ENCODE measurements at places on chromosomes 5 and 9.

DNA sequence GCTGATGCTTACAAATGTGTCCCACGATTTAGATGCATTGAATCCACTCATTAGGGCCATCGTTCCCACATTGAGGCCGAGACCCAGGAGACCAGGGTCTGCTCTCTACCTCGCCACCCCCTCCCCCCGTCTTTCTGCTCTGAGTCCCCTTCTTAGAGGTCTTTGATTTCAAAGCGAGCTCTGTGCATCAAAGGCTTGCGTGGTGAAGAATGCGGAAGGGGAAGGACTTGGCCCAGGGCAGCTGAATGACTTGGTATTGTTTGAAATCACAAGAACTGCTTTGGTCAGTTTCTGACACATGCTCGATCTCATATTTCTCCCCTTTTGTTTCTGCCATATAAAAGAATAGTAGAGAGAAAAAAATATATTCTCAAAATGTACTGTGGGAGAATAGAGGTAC is 78.3 kb upstream of the IRX1 start:
- no peak for DNase-seq

GRCh38 chr5:89399548-89399947 is 516.6 kb upstream of the MEF2C start:
- DNase-seq, result no peak

DNA sequence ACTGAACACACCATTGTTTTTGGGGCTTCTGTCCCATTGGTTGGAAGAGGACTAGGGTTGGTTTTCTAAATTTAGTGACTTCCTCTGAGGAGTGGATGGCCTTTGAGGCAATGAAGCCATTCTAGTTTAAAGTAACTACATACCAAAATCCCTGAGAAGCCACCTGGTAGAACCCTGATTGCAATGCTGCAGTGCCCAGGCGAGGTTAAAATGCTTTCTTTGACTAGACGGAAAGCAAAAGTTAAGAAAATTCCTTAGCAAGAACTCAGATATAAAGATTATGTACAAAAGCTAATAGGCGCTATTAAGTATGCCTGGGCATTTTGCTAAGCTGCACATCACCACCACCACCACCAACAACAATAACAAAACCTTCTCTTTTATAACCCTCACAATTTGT is 20.6 kb downstream of the GLRX start:
- DNase-seq, result no peak

DNA sequence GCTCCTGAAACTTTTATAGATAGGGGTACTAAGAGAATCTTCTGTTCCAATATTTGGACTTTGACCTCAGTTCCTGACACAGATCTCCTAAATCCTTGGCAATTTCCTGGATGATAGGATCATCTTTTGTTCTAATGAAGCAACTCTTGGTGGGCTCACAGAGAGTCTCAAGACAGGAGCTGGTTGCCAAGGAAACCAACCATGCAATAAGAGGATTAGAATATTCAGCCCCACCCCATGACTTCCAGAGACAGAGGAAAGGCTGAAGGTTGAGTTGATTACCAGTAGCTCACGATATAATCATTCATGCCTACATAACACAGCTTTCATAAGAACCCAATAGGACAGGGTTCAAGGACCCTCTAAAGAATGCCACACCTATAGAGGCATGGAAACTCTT is 2050.2 kb upstream of the CDH6 start:
- no peak for DNase-seq

- no peak for DNase-seq
Measured at GRCh38 chr9:106708475-106709146, 154.4 kb upstream of the ZNF462 start.

- DNase-seq, result no peak
Measured at GRCh38 chr9:93268551-93269314, 84.8 kb downstream of the WNK2 start.

DNA sequence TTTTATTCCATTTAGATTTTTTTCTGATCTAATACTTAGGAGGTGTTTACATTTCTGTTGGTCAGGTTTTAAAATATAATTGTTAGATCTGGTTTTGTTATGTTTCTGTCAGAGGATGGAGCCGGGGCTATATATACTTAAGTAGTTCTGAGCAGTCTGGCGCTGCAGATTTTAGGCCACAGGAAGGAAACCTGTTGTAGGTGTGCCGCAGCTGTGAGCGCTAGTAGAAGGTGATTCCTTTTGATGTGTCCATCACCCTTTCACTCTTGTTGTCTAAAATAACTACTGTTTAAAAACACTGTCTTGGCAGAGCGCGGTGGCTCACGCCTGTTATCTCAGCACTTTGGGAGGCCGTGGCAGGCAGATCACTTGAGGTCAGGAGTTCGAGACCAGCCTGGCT is 17.0 kb downstream of the ZBTB34 start:
- DNase-seq, result no peak

- DNase-seq, result no peak
Measured at GRCh38 chr9:132412089-132412488, 2.1 kb downstream of the CFAP77 start.

DNA sequence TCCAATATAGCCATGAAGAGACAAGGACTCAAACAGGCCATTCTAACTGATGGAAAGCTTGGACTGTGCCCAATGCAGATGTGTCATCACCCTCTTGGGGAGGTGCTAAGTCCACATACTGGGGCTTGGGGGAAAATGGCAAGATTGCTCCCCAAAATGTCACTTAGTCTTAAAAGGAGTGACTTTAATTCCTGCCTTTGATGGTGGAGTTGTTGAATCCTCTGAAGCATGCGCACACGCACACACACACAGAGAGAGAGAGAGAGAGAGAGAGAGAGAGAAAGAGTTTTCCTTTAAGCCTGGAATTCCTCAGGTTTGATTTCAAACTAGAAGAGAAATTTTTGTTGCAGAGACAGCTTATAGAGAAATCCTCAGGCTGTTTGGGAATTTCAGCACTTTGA is 161.9 kb upstream of the GAS1 start:
- DNase-seq, result no peak

DNA sequence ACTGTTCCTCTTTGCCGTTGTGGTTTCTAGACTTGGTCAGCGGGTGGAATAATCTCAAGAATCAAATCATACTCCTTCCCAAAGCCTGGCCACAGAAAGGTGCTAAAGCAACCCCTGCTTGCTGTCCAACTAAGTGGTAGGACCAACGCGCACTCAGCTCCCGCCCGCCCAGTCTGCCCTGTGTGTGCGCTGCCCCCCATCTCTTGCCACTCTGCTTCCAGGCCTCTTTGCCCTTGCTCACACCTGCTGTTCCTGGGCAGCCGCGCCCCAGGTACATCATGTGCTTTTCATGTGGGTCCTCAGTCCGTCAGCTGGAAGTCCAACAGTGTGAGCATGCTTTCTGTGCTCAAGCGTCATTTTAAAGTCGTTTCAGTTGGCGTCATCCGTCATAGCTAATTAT is 65.5 kb downstream of the SYK start:
- no peak for DNase-seq

GRCh38 chr5:15620501-15620900 is 120.5 kb downstream of the FBXL7 start:
- DNase-seq, result no peak

DNA sequence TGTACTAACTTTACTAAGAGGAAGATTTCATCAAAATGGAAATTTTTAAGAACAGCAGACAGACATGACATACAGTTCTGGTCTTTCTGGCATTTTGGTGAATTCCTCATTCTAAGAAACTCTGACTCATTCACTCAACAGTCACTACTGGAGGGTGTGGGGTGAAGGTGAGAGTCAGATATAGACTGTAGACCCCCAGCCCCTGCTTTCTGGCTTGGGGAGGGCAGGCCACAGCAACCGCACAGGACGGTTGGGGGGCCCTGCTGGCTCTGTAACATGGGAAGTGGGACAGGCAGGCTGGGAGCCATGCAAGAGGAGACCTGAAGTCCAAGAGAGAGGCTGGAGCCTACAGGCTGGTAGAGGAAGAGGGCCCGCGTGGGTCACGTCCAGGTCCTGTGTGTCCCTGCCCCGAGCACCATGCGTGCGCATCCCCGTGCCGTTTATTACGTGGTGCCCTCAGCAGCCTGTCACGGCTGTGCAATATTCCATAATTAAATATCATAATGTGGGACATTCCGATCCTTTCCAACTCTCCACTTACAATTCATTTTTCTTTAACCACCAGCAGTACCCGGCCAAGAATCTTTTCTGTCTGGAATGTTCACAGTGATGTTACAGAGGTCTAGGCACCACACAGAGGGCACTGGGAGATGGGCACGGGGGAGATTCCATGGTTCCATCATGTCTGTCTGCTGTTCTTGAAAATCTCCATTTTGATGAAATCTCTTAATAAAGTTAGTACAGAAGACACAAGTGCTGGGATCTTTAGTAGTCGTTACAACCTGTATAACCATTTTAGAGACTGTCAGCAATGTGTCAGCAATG is 75.5 kb downstream of the SEMA4D start:
- no peak for DNase-seq

GRCh38 chr9:76116913-76117312 is 226.4 kb downstream of the PCSK5 start:
- DNase-seq, result no peak

- no peak for DNase-seq
Measured at GRCh38 chr9:14212077-14212476, 101.9 kb downstream of the NFIB start.

GRCh38 chr9:117907420-117907819 is 203.2 kb downstream of the TLR4 start:
- DNase-seq, result no peak

DNA sequence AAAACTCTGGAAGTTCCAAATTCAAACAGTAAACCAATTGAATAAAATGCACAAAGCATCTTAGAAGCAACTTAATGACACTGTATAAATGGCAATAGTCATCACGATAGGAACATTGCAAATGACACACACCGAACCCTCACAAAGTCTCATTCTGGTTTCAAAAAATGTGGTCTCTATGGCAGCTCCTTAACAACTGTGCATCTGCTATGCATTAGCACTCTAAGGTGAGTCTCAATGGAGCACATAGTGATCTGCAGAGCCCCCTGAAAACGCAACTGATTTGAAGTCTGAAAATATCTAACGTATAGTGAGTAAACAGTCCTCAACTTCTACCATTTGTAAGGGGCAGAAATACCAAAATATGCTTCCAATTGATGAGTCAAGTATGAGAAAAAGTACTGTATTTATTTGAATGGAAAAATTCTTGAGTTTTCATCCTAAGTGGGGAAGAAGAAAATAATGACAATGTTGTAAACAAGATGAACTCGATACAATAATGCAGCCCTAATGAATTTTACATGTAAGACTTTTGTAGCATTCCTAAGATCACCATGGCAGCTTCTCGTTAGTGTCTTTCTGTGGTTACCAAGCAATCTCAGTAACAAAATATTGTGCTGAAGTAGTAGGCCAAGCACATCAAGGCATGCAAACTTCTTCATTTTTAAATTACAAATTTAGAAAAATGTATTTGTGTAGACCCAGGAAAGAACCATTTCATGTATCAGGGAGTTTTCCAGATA is 517.5 kb upstream of the FAM174A start:
- DNase-seq, result no peak

DNA sequence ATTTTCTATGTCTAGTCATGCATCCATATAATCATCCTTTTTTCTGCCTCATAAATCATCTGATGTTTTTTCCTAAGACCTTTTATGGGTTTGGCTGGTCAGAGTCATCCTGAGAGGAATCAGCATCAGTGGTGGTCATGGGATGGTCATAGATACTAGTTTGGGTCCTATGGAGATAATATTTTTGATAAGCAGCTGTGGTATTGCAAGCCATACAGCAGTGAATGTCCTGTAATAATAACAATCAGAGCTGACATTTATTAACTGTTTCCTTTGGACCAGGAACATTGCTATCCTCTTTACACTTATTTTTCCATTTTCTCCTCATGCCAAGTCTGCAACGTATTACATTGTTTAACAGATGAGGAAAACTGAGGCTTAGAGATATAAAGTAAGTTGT is 83.1 kb downstream of the TEX10 start:
- no peak for DNase-seq

DNA sequence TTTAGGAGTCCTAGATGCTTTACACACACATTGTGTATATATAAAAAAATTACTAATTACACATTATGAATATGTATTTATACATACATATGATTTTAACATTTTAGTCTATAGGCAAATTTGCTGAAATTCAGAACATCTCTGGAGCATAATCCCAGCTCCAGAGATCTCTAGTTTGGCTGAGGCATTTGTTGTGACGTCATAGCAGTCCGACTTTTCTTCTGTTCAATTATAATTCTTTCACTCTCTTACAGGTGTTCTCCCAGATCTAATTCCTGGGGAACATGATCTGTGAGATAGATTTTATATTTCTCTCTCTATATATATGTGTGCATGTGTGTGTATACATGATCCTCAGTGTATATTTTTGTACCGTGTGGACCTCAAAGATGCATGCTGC is 1876.2 kb downstream of the EFNA5 start:
- no peak for DNase-seq

DNA sequence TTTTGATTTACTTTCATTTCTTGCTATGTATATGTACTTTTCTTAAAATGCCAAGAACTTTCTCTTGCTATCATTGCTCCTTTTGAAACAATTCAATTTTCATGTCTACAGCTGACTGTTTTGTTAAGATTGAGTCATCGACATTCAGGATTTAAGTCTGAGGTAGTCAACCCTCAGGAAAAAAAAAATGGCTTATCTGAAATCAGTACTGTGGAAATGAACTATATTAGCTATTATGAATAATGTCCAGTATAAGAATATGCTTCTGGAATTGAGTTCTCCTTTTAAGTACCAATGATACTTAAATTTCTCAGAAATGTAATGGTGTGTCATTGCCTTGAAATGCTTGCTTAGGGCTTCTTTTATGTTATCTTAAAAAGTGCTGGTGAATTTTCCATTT is 37.9 kb downstream of the TNFAIP8 start:
- no peak for DNase-seq

DNA sequence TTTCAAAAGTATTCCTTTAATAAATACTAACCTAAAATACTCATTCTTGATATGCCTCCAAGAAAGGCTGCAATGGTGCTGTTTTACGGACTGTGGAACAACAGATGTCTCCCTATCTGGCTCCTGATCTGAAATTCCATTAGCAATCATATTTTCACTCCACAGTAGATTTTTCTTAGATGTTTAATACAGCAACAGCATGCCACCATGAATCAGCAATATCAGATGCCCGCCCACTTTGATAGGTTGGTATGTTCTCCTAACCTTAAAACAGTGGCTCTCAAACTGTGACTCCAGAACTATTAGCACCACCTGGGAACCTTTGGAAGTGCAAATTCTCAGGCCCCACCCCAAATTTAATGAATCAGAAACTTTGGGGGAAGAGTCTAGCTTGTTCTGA is 110.2 kb downstream of the MLLT3 start:
- DNase-seq, result no peak

DNA sequence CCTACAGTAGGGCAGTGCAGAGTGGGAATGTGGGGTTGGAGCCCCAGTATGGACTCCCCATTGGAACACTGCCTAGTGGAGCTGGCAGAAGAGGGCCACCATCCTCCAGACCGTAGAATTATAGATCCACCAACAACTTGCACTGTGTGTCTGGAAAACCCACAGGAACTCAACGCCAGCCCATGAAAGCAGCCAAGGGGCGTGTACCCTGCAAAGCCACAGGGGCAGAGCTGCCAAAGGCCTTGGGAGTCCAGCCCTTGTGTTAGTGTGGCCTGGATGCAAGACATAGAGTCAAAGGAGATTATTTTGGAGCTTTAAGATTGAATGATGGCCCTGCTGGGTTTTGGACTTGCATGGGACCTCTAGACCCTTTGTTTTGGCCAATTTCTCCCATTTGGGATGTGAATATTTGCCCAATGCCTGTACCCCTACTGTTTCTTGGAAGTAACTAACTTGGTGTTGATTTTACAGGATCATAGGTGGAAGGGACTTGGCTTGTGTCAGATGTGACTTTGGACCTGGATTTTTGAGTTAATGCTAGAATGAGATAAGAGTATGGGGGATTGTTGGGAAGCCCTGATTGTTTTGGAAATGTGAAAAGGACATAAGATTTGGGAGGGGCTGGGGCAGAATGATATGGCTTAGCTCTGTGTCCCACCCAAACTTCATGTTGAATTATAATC is 266.8 kb downstream of the SEMA5A start:
- DNase-seq, result no peak

Measured in HL-60 (cell line).